GM04503 (cell line): ENCODE measurements at places on chromosomes 12 and 14.

GRCh38 chr12:122392411-122392810 is 30.1 kb downstream of the CLIP1 start:
- DNase-seq: no peak

DNA sequence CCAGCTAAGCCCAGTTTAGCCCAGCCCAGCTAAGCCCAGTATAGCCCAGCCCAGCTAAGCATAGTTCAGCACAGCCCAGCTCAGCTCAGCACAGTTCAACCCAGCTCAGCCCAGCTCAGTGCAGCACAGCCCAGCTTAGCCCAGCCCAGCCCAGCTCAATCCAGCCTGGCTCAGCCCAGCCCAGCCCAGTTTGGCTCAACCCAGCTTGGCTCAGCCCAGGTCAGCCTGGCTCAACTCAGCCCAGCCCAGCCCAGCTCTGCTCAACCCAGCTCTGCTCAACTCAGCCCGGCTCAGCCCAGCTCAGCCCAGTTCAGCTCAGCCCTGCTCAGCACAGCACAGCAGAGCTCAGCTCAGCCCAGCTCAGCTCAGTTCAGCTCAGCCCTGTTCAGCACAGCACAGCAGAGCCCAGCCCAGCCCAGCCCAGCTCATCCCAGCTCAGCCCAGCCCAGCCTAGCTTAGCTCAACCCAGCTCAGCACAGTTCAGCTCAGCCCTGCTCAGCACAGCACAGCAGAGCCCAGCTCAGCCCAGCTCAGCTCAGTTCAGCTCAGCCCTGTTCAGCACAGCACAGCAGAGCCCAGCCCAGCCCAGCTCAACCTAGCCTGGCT is 330.9 kb downstream of the TMEM121 start:
- DNase-seq: no peak

DNA sequence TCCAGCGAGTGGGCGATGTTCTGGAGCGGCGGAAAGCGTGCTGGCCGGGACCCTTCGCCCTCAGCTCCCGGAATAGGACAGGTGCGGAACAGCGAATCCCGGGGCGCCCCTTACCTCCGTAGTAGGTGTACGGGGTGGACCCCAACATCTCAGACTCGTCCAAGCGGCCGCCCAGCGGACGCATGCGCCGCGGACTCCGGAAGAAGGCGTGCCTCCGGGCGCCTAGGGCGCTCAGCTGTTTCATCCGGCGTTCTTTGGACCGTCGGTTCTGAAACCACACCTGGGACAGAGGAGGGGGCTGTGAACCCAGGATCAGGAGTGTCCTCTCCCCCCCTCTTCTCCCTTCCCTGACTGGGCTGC is 4.5 kb downstream of the LHX5 start:
- DNase-seq: no peak

GRCh38 chr12:107610021-107610859 is 75.4 kb upstream of the PWP1 start:
- DNase-seq: no peak

DNA sequence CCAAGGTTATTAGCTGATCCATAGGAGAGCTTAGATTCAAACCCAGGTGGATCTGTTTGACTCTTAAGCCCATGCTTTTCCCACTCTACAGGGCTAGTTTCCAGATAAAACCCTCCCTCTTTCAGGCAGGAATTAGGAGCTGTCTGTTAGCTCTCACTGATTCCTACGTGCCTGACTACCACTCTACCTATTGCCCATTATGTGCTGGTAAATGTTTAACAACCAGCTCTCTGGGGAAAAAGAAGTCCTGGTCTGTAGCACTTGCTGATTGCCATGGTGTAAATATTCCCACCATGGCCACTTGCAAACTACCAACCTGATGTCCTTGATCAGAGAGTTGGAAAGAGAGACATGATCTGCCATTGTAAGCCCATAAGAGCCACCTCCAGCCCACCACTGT is 65.5 kb upstream of the BDKRB2 start:
- DNase-seq: no peak

- no peak for DNase-seq
Observed at GRCh38 chr12:94202245-94203180, 54.1 kb downstream of the PLXNC1 start.

- DNase-seq: no peak
Observed at GRCh38 chr12:116153983-116154382, 123.5 kb downstream of the MED13L start.
